Cortex of kidney (tissue), 1 donor: ENCODE measurements at places on chromosomes 4 and X.

- DNase-seq, result no peak
Measured at GRCh38 chrX:17550011-17550410, 175.0 kb downstream of the NHS start.

GRCh38 chr4:80079255-80079923, 6.4 kb upstream of the ANTXR2 start:
- no peak for DNase-seq

DNA sequence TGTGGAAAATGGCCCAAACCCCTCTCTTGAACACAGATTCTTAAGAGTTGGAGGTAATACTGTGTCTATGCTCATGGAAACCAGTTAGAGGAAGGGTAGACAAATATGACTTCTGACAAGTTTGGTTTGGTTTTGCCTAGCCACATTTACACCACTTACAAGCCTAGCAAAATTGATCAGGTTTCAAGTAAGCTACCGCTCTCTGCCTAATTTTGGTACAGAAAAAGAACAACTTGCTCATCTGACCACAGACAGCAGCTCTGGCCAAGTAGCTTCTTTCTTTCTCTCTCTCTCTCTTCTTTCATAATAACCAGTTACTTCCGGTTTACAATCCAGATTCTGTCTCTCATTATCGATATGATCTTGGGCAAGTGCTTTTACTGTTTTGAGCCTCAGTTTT, 260.0 kb downstream of the GLUD2 start:
- no peak for DNase-seq

DNA sequence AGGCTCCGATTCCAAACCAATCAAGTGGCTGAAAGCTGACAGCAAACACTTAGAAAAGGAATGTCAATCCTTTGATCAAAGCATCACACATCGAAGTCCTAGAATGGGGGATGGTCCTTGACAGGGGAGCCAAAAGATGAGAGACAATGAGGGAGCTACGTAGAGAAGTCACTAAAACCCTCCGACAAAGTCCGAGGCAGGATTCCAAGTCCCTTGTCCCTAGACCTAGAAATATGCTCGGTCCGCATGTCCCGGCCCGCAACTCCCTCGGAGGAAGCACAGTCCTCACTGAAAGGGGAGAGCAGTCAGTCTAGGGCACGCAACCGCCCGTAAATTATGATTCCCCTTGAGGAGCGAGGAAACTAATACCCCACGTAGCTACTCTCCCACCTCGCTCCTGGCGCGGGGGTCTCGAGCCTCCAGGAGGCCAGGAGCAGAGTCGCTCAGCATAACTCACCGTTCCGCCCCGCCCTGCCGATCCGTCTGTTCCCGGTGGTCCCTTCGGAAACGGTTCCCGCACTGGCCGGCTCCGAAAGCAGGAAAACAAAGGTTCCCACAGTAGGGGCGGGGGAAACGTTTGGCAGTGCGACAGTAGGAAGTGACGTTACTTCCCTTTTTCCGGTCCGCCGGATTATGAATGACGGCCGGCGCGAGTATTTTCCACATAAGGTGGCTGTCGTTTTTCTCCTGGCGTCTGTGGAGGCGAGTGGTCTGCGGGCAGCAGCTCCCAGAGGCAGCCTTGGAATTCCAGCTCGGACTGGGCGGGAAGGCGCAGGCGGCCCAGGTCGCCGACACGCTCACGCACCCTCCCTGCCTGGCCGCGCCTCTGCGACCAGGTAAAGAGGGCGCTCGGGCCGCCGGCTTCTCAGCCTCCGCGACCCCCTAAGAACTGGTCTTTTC, at the start of the genes GSTCD and INTS12:
GSTCD (plus strand) TSS at position 604 of the 900 bp plus-strand sequence. CDS start 8,830 bp downstream, outside the sequence.
INTS12 (minus strand) TSS at position 509 of the 900 bp plus-strand sequence. CDS start 8,684 bp downstream, outside the sequence.
- DNase-seq, result peak; percentile 16

GRCh38 chr4:113332701-113333100, 283.2 kb downstream of the ANK2 start:
- DNase-seq, result no peak

DNA sequence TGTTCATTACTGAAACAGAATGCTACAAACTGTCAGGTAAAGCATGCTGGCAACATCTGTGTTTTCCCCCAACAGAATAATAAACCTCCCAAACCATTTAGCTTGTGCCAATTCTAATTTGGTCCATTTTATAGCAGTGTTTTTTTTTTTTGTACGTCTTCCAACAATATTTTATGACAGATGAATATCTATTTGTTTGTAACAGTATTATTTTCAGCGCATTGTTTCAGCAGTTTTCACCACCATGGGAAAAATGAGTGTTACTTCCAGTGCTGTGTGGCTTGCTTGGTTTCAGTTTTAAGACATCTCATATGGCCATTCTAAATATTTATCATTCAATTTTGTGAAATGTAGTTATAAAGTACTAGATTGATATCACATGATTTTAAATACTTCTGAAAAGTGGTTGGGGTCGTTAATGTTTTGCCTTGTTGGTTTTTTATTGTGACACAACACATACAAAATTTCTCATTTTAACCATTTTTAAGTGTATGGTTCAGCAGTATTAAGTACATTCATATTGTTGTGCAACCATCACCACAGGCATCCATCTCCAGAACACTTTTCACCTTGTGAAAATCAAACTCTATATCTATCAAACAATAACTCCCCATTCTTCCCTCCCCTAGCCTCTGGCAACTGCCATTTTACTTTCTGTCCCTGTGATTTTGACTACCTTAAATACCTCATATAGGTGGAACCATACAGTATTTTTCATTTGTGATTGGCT, 25.6 kb upstream of the TBC1D19 start:
- DNase-seq, result no peak
